ENCODE measurements at places on chromosomes 2 and 18.

DNA sequence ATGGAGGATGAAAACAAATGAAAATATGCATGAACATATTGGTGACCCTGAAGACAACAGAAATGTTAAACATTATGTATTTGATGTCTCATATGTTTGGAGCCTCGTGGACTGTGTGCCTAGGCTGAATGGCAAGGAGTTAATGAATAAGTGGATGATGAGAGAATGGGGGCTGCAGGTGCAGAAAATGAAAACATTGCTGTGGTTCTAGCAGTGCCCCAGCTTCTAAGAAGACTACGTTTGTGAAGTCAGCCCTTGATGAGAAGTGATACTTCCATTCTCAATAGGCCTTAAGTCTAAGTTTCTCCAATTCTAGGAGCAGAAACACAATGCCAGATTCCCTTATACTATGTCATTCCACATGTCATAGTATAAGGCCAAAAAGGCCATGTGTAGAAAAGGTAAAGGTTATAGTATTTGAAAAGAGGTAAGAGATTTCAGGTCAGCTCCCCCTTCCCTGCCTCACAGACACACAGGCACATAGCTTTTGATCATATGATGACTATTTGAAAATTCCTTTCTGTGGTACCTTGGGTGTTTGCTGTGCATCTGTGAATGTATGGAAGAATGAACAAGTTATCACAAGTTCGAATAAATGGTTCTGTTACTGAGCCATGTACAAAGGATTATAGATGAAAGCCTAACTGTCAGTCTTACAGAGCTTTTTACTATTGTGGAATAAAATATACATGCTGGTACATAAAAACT is 280.8 kb downstream of the SETBP1 start:
- no peak for DNase-seq

DNA sequence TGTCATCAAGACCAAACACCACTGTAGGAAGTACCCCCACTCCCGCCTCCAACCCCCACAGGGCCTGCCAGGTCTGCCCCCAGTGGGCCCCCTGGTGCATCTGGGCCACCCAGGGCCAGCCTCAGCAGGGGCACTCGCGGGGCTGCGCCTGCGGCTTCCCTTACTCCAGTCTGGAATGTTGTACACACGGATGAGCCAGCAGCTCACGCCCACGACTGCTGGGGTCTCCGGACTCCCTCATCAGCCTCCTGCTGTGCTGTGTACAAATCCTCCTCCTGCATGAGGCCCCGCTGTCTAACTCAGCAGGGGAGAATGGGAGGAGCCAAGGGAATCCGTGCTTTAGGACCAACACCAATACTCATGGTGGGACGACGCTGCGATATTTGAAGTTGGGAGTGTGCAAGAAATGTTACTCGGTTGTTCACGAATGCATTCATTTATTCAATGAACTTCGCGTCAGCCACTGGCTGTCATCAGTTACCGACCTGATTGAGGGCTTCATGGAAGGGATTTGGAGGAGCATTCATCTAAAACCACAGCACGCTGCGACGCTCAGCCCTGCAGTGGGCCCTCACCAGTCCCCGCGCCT is 654 bp upstream of the ASB1 start:
- no peak for DNase-seq

DNA sequence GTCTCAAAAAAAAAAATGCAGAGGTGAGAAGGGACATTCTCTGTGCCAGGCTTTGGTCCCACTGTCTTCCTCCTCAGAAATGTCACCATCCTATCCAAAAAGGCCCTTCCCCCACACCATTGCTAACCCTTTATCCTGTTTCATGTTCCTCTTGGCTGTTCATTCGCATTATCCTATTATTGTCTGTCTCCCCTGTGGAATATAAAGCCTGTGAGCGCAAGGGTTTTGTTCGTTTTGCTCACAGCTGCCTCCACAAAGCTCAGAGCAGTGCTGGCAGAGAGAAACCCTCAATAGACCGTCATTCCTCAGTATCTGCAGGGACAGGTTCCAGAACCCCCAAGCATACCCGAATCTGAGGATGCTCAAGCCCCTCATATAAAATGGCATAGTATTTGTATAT is 91.8 kb downstream of the LOXHD1 start:
- no peak for DNase-seq

DNA sequence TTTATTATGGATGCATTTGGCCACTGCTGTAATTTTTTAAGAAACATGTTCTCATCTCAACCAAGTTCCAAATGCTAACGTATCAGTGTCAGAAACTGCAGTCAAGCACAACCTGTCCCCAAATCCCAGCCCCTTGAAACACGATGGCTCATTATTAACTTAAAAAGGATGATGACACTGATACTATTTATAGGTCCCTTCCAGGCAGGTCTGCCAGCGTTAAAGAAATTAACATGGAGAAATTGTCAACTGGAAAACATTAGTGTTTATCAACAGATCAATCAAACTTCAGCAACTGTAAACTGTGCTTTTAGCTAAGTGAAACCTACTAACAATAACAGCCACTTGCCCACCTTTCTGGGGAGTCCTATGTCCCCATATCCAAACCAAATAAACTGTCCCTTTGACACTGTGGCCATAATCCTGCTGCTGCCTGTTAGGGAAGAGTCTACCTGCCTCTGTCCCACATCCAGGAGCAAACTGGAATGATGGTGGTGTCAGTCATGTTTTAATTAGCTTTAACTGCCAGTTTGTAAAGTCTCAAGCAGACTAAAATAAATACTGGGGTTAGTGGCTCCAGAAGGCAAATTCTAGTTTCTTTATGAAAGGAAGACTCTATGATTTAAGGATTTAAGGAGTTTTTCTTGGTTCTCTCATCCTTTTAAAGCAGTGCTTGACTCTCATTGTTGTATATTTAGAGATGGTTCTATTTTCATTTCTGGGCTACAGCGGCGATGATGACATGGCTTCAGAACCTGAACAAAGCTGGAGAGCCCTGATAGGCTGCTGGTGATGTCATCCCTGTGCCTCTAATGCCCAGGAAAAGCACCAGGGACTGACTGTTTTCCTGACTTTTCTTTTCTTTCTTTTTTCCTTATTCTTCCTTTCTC is 583.6 kb upstream of the PIK3C3 start:
- DNase-seq: no peak

DNA sequence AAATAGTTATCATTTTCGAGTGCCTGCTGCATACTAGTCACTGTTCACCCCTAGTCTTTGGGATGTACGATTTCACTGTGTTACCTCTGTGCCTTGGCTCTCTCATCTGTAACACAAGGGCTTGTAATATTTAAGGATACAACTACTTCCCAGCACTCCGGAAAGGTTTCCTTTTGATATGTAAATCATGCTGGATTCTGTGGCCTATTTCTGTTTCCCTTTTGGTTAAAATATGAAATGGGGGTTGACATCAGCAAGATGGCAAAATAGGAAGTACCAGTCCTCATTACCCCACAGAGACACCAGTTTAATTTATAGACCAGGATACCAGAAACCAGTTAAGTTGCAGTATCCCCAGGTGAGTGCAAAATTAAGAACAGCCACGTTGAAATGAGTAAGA is 23.5 kb downstream of the PSMG2 start:
- DNase-seq: no peak
